ENCODE measurements at places on chromosomes 4 and X. TPM values are rescaled to one million over a fixed set of nuclear protein-coding genes. Genes with fewer than 3 reads are reported as not detected.

Gene NHSL2
- 1.1 TPM for total RNA-seq

Gene SSX7
- total RNA-seq = not detected

Gene CSAG2
- total RNA-seq = not detected

Gene ENPEP
- total RNA-seq = not detected

Gene WNK3
- 0.13 TPM for total RNA-seq

Gene HS3ST1
- total RNA-seq = 0.35 TPM

Gene FREM3
- total RNA-seq = not detected

Gene AFM
- total RNA-seq = not detected

Gene F11
- not detected for total RNA-seq

- no peak for DNase-seq
- no peak overlapping the region for H3K4me3 ChIP-seq
- no peaks in the 10 kb centered on the region for H3K36me3 ChIP-seq
- H3K27ac ChIP-seq = no peak overlapping the region
These were observed 160.0 kb upstream of the NAP1L5 start for GRCh38 chr4:88857588-88857987.

DNA sequence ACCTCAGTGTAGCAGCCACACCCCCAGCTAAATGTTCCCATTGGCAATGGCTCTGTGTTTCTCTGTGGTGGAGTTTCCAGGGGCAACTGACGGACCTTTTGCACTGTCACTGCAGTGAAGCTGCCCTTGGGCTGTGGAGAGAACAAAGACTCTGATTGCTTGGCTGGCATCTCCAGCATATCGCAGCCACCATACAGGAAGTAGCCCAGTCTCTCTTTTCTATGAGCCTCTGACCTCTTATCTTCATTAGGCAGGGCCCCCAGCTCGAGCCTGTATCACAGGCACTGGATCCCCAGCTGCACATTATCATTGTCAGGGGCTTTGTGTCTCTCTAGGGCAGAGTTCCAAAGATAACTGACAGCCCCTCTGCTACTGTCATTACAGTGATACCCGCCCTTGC lies 483.5 kb downstream of the ARAP2 start:
- H3K27me3 ChIP-seq = no peaks in the 10 kb centered on the region
- no peaks in the 10 kb centered on the region for H3K4me1 ChIP-seq
- H3K27ac ChIP-seq = no peak overlapping the region
- no peaks in the 10 kb centered on the region for H3K36me3 ChIP-seq
- no peak overlapping the region for H3K4me3 ChIP-seq

- H3K4me1 ChIP-seq = no peaks in the 10 kb centered on the region
- no peaks in the 10 kb centered on the region for H3K27me3 ChIP-seq
- no peak overlapping the region for H3K27ac ChIP-seq
- H3K36me3 ChIP-seq = no peaks in the 10 kb centered on the region
- H3K4me3 ChIP-seq = no peak overlapping the region
These were observed 3.7 kb upstream of the IL13RA2 start for GRCh38 chrX:115021121-115021520.

GRCh38 chr4:122577189-122577553 lies 43.7 kb downstream of the IL21 start:
- H3K36me3 ChIP-seq = no peaks in the 10 kb centered on the region
- no peaks in the 10 kb centered on the region for H3K27me3 ChIP-seq
- no peak for DNase-seq
- no peak overlapping the region for H3K27ac ChIP-seq
- no peak overlapping the region for H3K4me3 ChIP-seq
- peaks cover 20% of the 10 kb centered on the region for H3K4me1 ChIP-seq

- H3K4me3 ChIP-seq = no peak overlapping the region
- H3K36me3 ChIP-seq = no peaks in the 10 kb centered on the region
- H3K27ac ChIP-seq = no peak overlapping the region
- no peak for DNase-seq
These were observed 111.1 kb upstream of the ACSL4 start for GRCh38 chrX:109843963-109844751.

DNA sequence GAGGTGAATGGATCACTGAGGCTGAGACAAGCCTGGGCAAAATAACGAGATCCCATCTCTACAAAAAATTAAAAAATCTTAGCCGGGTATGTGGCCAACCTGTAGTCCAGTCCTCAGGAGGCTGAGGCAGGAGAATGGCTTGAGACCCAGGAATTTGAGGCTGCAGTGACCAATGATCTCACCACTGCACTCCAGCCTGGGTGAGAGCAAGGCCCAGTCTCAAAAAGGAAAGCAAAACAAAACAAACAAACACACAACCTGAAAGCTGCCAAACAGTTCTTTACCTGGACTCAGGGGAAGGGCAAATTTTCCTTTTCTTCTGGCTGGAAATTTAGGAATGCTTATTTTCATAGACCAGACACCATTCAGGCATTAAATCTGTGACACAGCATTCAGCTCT lies 163.1 kb upstream of the FAT1 start:
- no peak for DNase-seq
- no peak overlapping the region for H3K4me3 ChIP-seq
- no peaks in the 10 kb centered on the region for H3K4me1 ChIP-seq
- no peak overlapping the region for H3K27ac ChIP-seq
- no peaks in the 10 kb centered on the region for H3K36me3 ChIP-seq

GRCh38 chrX:36640232-36640631 lies 367.9 kb upstream of the FAM47C start:
- no peak for DNase-seq
- H3K4me3 ChIP-seq = no peak overlapping the region
- H3K4me1 ChIP-seq = no peaks in the 10 kb centered on the region
- no peak overlapping the region for H3K27ac ChIP-seq

DNA sequence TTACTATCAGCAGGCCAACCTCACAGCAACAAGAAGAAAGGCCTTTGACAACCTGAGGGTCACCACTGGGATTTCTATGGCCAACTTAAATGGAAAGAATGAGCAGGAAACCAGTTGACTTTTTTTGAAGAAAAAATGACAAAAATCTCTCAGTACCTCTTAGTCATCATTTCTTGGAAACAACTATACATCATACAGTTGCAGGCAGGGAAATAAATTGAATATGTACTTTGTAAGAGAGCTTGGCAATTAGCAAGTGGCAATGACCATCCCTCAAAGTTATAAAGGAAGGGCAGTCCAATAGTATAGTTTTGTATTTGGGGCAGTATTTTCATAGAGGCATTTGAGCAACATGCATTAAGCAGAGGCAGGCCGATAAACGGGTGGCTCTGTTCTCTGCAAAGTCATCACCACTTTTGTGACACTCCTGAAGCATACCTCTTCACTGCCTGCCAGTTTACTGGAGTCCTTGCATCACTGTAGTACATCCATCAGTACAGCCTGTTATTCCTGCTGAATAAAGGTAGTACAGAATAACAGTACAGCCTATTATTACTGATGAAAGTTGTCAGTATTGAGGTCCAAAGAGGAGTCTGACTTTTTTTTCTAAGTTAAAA lies 83.3 kb upstream of the AMELX start:
- H3K36me3 ChIP-seq = no peaks in the 10 kb centered on the region
- no peaks in the 10 kb centered on the region for H3K27me3 ChIP-seq
- no peak for DNase-seq
- no peak overlapping the region for H3K27ac ChIP-seq

DNA sequence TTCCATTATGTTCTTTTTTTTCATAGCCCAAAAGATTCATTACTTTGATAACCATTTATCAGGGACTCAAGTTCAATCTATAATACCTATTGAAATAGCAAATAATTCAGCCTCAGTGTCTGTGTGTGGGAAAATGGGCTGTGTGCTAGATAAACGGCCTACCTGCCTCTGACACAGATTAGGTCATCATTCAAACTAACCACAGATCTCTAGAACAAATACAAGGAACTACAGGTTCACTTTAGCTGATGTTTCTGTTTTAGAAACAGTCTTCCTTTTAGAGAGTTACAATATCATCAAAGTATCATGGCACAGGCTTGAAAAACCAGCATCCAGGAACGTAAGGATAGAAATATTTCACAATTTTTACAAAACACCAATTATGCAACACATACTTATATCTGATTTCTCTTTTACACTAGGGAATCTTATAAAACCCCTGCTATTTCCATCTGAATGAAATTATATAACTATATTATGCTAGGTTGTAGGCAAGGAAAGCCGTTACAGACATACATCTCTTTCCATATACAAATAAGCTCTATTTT lies 56.6 kb upstream of the MAB21L2 start:
- H3K4me3 ChIP-seq = no peak overlapping the region
- no peak overlapping the region for H3K27ac ChIP-seq
- no peaks in the 10 kb centered on the region for H3K4me1 ChIP-seq
- no peaks in the 10 kb centered on the region for H3K27me3 ChIP-seq
- H3K36me3 ChIP-seq = no peaks in the 10 kb centered on the region
- DNase-seq = no peak

DNA sequence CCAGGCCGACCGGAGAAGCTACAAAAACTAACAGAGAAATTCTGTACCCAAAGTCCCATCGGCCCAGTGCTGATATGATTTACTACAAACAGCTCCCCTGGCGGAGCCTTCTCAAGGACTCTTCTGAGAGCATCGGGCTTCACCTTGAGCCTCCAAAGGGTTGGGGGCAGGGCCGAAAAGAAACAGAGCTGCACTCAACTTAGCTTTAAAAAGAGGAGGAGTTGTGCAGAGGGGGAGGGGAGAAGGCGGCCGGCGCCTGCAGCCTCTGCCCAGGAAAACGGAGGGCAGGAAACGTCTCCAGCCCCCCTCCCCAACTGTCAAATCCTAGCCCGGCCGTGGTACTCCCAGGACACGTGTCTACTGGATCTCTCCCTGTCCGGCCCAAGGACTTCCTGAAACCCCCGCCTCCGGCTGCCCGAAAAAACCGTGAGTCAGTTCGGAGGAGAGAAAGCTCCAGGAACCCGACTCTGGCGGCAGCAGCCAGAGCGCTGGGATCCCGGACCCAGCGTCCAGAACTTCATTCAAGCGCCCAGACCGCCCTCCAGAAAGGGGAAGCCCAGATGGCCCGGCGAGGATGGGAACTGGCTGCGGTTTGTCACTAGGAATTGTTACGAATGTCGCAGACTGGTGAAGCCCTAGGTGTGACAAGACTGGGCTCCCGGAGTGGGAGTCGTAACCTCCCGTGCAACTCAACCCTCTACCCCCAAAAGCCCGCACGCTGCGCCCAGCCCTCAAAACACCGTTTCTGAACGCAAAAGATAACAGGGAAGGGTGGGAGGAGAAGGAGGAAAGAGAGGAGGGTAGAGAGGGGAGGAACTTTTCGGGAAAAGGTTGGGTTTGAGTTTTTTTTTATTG lies 973 bp downstream of the ADAMTS3 start:
- H3K4me1 ChIP-seq = no peaks in the 10 kb centered on the region
- DNase-seq = no peak
- peak overlapping the region; percentile 38 for H3K27ac ChIP-seq
- H3K27me3 ChIP-seq = no peaks in the 10 kb centered on the region
- no peak overlapping the region for H3K4me3 ChIP-seq
- no peaks in the 10 kb centered on the region for H3K36me3 ChIP-seq

GRCh38 chr4:58119298-58119697 lies 1009.1 kb upstream of the IGFBP7 start:
- no peaks in the 10 kb centered on the region for H3K27me3 ChIP-seq
- no peaks in the 10 kb centered on the region for H3K36me3 ChIP-seq
- no peak overlapping the region for H3K27ac ChIP-seq

GRCh38 chrX:132834741-132835140 lies 123.7 kb downstream of the HS6ST2 start:
- no peak for DNase-seq
- no peak overlapping the region for H3K4me3 ChIP-seq
- no peaks in the 10 kb centered on the region for H3K27me3 ChIP-seq
- no peaks in the 10 kb centered on the region for H3K4me1 ChIP-seq

DNA sequence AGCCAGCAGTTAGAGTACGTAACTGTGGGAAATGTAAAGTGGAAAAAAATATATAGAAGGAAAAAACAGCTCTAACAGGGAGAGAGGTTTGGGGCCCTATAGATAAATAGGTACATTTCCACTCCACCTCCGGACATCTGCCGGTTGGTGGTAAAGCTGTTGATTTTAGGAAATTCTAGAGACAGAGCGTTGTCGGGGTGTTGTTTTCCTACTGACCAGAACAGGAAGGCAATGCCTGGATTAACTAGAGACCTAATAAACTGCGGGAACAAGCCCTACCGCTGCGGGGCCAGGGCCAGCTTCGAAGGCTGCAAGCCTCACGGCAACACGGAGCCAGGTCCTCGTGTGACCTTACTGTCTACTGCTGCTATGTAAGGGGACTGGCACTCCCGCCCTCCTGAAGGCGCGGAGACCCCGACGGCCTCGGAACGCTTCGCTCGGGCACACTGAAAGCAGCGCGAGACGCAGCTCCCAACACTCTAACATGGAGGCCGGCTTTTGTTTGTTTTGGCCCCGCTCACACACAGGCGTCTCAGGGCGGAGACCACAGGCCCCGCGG lies 702 bp upstream of the CDKN2AIP start:
- H3K4me3 ChIP-seq = peak overlapping the region; percentile 83
- H3K27me3 ChIP-seq = no peaks in the 10 kb centered on the region
- peaks cover 42% of the 10 kb centered on the region for H3K4me1 ChIP-seq
- DNase-seq = no peak
- peaks cover 16% of the 10 kb centered on the region for H3K36me3 ChIP-seq

DNA sequence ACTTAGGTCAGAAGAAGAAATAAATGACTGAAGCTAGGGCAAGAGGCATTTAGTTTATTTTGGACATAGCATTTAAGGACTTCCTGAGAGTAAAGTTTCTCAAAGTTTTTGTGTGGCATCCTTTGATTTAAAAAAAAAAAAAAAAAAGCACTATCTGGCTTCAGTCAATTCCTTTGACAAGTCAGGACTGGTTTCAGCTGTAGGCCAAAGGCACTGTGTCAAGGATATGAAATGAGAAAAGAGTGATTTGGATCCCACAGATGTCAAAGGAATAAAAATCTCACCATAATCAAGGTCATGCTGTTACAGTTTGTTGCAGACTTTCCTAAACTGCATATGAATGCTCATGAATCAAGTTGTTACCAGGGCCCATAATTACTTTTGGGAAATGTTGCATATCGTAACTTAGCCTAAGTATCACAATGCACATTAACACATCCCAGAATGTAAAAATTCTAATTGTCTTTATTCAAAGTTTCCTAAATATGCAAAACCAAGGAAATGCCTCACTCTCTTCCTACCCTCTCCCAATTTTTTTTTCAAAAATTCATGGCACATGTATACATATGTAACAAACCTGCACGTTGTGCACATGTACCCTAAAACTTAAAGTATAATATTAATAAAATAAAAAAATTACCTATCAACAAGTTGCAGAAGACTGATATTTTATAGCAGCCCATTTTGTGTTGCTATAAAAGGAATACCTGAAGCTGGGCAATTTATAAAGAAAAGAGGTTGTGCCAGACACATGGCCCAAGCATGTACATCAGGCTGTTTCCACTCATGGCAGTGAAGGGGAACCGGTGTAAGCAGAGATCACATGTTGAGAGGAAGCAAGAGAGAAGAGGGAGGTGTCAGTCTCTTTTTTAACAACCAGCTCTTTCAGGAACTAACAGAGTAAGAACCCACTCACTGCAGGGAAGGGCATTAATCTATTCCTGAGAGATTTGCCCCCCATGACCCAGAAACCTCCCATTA lies 33.7 kb upstream of the ADAMTS3 start:
- no peaks in the 10 kb centered on the region for H3K27me3 ChIP-seq
- H3K4me3 ChIP-seq = no peak overlapping the region
- H3K27ac ChIP-seq = no peak overlapping the region
- no peaks in the 10 kb centered on the region for H3K4me1 ChIP-seq
- H3K36me3 ChIP-seq = no peaks in the 10 kb centered on the region
- no peak for DNase-seq

Data from CD8-positive, alpha-beta memory T cell (primary cell).